ENCODE measurements at places on chromosomes 1 and 21.

DNA sequence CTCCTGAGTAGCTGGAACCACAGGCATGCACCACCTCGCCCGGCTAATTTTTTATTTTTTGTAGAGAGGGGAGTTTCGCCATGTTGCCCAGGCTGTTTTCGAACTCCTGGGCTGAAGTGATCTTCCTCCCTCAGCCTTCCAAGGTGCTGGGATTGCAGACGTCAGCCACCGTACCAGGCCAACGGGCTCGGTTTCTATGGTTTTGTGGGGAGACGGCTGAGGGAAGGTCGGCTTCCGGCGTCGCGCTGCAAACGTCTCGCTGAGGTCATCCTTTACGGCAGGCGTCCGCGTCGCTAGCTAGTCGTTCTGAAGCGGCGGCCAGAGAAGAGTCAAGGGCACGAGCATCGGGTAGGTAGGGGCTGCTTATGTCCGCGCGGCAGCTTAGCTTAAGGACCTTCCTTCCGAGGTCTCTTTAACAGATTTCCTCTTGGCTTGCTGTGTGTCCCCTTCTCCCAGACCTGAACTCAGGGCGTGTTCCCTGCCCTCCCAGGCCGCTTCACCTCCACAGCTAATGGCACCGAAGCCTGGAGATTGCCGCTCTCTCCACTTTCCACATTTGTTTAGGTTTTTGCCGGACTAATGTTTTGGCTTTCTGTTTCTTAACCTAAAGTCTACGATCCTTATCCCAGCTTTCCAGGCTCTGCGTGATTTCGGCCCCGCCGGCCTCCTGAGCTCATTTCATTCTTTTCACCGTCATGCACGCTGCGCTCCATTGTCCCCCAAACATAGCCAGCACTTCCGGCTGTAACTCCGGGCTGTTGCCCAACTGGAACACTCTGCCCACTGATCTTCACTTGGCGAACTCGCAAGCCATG is at the start of gene NDUFS5:
Gene NDUFS5, plus strand, starts transcription at position 300 of the 815 bp plus-strand sequence. CDS start 2,375 bp downstream, outside the sequence.
- DNase-seq, result peak; percentile 84

GRCh38 chr1:21616372-21616771 is 52.8 kb downstream of the RAP1GAP start:
- no peak for DNase-seq

GRCh38 chr1:17016317-17016661 is 4.6 kb upstream of the ATP13A2 start:
- no peak for DNase-seq

- DNase-seq, result no peak
Measured at GRCh38 chr1:179770887-179771502, 27.9 kb downstream of the FAM163A start.

DNA sequence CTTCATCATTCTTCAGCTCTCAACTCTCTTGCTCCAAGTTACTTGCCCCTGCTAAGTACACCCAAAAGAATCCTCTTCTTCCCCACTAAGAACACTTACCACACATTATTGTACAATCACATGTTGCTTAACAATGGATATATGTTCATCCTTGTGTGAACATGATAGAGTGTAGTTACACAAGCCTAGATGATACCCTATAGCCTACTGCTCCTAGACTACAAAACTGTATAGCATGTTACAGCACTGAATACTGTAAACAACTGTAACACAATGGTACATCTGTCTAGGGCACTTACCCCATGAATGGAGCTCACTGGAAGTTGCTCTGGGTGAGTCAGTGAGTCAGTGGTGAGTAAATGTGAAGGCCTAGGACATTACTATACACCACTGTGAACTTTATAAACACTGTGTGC is 77.4 kb downstream of the RERE start:
- no peak for DNase-seq

GRCh38 chr1:37633938-37634243 is 801 bp downstream of the RSPO1 start:
- no peak for DNase-seq

- DNase-seq, result no peak
Measured at GRCh38 chr1:228849011-228849541, 113.8 kb downstream of the RHOU start.

GRCh38 chr1:231976231-231976630 is 349.6 kb downstream of the DISC1 start:
- no peak for DNase-seq

GRCh38 chr1:205879974-205880373 is 30.0 kb upstream of the PM20D1 start:
- no peak for DNase-seq

- DNase-seq, result no peak
Measured at GRCh38 chr1:228751360-228752098, 16.2 kb downstream of the RHOU start.

DNA sequence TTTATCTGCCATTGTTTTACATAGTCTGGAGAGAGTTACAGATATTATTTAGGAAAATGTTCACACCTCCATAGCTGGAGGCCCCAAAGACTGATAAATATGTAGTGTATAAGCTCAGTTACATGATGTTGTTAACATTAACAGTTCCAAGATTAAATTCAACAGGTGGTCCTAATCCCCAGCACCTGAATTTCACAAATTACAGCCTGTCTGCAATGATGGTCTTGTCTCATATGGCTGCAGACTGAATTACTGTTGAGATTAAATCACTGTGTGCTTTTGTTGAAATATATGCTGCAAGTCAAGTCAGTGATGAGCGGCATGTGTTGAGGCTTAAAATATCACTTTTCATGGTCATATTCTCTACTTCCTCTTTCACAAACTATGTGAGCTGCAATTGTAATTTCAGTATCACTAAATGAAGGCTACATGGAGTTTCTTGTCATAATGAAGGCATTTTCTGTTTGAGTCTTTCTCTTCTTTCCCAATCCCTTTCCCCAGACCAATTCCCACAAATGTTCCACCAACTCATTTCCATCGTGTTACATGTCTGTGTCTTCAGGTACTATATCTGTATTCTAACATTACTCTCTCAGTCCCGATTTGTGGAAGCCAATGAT is 4.2 kb downstream of the ST6GALNAC5 start:
- no peak for DNase-seq

GRCh38 chr1:151802372-151802771 is 2.8 kb downstream of the LINGO4 start:
- no peak for DNase-seq

DNA sequence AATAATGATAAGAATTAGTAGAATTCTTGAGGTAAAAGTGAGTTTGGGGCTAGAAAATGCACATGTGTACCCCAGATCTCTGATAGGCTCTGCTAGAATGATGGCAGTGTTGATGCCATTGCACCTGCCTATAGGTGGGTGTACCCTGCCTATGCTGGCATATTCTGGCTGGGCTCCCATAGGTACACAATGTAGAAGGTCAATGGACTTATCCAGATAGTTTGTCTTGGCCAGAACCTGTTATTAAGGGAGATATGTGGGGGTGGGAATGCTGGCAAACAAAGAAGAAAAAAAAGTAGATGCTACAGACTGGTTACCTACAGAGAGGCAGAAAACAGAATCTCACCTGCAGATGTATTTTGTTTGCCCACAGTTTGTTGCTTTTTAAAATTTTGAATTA is 14.1 kb upstream of the KLHDC8A start:
- no peak for DNase-seq
